ENCODE measurements at places on chromosomes 6 and 20.

DNA sequence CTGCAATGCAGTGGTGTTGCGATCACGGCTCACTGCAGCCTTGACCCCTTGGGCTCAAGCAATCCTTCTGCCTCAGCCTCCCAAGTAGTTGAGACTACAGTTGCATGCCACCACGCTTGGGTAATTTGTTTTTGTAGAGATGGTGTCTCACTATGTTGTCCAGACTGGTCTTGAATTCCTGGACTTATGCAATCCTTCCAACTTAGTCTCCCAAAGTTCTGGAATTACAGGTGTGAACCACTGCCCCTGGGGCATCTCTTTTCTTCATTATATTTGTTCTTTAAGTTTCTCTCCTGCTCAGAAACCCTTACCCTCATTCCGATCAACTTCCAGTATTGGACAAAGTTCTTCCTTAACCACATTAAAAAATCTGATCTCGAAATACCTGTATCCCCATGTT lies 44.7 kb upstream of the DEK start:
- no peak for DNase-seq

DNA sequence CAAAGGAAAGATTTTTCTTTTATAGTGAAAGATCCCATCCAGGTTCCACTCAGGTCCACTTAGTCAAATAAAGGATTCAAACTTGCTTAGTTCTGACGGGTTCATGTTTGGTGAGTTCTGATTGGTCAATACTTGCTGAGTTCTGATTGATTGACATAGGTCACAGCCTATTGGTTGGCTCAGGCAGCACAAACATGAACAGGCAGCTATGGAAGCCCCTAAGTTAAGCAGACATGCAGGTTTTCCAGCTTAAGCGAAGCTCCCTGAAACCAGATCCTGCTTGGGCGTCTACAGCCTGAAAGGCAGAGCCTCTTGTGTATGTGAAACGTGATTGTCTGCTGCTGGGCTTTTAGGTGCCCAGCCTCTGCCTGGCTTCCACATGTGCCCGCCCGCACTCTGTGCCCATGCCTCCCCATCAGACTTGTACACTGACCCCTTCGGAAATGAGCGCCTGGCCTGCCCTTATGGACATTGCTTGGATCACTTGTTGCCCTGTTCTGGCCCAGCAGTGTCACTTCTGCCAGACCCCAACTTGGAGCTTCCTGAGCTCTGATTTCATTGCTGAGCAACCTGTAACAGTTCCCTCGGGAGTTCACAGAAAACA lies 45.4 kb upstream of the ECI2 start:
- DNase-seq: no peak

GRCh38 chr6:129501740-129502660 lies 208.0 kb downstream of the ARHGAP18 start:
- DNase-seq: no peak

- DNase-seq: no peak
These were observed 3.3 kb upstream of the THEMIS start for GRCh38 chr6:127904160-127904559.
